ENCODE measurements at places on chromosomes 5 and 9.

DNA sequence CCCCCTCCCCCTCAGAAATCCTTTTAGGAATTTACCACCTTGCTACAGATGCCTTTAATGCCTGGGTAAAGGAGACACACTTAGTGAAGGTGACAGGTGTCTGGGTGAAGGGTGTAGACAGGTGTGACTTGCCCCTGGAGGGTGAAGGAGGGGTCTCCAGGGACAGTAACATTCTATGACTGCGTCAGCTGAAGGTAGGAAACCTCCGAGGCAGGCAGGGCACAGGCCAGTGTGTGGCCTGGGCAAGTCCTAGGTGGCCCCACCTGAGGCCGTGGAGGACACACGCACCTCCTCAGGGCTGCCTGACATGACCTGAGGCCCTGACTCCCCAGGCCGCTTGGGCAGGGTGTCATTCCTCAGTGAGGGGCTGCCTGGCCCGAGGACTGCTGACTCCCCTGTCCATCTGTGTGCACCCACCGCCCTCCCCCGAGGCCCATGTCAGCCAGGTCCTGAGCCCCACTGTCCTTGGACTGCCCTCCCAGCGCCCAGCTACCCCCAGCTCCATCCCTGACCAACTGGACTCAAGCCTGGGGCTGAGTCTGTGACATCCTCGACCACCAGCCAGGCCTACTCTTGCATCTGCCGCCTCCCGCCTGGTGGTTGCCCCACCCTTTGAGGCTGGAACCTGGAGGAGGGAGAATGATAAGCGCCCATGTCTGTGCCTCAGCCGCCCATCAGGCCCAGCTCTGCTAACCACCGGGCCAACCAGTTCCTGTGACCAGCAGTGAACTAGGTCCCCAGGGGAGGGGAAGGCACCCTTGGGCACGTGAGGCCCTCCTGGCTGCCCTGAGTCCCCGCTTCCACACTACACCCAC lies 18.4 kb downstream of the CARD19 start:
- DNase-seq, result peak; percentile 77

- DNase-seq, result no peak
Observed at GRCh38 chr5:171689853-171690417, 95.7 kb upstream of the SMIM23 start.

DNA sequence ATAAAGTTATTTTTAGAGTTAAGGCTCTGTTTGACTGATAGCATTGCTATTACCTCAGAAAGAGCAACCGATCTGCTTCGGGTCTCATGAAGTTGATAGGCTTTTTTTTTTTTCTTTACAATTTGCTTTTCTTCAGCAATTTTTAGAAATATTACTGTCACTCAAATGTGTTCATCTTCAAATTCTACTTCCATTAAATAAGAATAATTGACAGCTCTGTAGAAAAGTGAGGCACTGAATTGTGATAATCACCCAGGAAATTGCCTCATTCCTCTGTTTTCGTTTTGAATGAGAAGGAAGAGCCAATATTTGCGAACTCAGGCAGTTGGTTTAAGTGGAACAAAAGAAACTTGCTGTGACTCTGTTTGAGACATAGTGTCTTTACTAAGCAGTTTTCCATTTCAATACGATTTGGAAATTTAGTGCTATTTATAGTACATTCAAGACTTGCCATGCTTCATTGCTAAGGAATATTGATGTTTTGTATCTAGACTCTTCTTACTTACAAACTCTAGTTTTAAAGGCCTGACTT lies 700.5 kb upstream of the CDH10 start:
- no peak for DNase-seq

DNA sequence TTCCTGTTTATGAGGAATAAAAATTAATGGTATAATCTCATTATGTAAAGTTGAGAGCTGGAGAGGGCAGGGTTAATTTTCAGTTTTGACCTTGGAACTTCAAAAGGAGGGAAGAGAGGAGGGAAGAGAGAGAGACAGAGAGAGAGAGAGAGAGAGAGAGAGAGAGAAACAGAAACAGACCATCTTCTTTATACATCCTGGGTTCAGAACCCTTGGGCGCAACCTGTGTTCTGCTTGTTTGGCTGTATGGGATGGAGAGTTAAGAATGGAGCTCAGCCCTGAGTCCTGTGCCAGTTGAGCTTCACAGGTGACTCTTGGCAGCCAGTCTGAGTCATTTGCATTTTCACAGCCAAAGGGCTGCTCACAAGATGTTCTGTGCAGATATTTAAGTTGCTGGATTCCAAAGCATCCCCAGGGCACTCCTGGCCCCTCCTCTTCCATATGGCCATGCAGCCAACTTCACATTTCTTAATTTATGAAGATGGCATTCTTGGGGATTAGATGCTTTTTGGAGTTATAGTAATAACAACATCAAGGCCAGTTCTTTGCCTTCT lies 143.5 kb downstream of the CARTPT start:
- DNase-seq, result no peak

- DNase-seq, result no peak
Observed at GRCh38 chr5:72256536-72256935, 63.5 kb downstream of the MRPS27 start.

DNA sequence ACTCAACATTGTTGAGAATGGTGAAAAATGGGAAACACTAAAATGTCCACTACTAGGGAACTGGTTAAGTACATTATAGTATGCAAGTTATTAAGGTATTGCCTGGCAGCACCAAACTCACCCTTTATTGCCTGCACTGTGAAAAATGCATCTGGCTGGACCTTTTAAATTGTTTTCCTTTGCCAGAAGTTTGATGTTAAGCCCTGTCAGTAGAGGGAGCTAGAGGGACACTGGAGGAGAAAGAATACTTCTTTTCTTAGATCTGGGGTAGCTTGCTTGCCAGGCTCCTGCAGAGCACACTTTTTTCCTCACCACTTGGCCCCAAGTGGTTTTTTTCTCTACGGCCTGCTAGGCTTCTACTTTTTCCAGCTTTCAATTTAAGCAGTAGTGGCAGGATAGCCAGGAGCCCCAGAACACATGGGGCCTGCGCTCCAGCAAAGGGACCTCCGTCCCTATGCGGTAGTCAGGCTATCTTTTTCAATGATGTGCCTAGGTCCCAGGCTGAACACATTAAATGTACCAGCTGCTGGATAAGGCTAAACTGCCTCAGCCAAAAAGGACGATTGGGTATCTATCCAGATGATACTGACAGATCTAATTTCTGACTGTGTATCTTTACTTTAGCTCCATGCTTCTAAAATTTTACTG lies 8.0 kb upstream of the HABP4 start:
- peak; percentile 80 for DNase-seq

DNA sequence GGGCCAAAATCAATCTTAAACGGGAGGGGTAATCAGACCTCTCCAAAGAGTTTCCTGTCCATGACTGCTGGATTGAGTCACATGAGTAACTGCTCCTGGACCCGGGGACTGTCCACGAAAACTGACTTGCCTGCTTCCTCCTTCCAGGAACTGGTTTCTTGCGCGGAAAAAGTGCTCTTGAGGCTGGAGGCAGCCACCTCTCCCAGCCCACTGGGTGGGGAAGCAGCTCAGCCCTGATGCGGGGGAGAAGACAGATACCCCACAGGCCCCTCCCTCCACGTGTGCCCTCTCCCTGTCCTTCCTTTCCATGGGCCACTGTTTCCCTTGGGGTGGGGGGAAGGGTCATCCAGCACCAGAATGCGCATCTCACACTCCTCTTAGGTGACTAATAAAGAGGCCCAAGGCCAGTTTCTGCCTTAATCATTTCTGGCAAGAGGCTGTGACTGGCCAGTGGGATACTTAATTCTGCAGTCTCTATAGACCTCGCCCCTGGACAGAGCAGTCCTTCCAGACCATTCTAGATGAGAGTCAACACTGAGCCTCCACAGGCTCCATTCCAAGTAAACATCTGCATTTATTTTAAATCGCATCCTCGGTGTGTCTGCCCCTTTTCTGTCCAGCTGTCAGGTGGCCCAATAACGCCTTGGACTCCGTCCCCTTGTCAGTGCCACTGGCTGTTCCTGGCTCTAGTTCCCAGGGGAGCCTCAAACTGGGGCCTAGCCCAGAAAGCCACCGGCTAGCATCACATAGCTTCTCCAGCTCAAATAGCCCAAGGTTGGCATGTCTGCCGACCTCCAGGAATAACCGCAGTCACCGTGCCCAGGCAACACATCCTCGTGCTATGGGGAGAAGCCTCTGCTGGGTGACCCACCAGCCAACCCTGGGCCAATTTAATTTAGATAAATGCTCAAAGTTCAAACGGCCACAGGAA lies 12.0 kb downstream of the REXO4 start:
- no peak for DNase-seq

- no peak for DNase-seq
Observed at GRCh38 chr5:180366326-180366725, 13.2 kb upstream of the GFPT2 start.

DNA sequence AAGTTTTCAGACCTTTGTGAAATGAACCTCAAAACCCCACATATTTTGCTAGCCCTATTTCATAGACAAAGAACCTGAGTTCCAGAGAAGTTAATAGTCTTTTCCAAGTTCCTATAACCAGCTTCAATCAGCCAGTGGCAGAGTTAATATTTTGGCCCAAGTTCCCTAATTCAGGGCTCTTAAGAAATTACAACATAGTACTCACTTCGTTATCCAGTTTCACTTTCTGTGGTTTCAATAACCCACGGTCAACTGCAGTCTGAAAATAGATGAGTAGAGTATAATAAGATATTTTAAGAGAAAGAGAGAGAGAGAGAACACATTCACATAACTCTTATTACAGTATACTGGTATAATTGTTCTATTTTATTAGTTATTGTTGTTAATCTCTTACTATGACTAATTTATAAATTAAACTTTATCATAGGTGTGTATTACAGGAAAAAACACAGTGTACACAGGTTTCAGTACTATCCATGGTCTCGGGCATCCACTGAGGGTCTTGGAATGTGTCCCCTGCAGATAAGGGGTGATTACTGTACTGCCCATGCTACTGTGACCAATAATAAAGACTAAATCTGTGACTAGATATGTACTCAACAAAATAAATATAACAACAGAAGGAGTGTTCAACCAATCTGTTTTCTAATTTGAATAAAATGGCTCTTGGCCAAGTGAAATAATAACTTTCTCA lies 9.3 kb upstream of the MYOT start:
- peak; percentile 18 for DNase-seq

DNA sequence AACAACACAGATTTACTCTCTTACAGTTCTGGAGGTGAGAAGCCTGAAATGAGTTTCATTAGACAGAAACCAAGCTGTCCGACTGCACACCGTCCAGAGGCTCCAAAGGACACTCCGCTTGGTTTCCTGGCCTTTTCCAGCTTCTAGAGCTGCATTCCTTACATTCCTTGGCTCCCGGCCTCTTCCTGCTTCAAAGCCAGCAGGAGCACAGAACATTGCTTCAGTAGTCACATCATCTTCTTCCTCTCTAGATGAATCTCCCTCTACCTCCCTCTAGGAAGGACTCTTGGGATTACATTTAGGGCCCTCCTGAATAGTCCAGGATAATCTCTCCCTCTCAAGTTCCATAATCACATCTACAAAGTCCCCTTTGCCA lies 213.3 kb downstream of the CDK5RAP2 start:
- DNase-seq, result no peak

- peak; percentile 70 for DNase-seq
Observed at GRCh38 chr5:6745706-6746222, 32.5 kb downstream of the TENT4A start.

DNA sequence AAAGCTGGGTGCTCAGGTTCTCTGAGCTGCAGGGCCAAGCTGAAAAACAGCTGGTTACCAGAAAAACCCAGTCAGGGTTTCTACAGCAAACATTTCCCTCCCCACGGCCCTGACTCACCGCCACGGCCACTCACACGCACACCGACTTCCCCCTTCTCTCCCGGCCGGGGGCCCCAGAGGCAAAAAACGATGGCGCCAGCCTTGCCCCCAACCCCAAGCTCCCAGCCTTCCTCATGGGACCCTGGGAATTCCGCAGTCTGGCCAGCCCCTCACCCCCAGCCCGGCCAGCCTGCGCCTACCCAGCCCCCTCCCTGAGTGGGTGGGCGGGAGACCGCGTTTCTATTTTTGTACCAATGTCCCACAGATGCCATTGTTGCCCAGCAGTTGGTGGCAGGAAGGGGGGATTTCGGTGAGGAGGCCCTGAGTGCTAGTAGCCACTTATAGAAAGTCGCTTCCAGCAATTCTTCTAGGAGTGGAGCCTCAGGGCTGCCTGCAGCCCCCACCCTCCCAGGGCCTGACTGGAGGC lies 18.4 kb downstream of the ENG start:
- DNase-seq, result no peak

DNA sequence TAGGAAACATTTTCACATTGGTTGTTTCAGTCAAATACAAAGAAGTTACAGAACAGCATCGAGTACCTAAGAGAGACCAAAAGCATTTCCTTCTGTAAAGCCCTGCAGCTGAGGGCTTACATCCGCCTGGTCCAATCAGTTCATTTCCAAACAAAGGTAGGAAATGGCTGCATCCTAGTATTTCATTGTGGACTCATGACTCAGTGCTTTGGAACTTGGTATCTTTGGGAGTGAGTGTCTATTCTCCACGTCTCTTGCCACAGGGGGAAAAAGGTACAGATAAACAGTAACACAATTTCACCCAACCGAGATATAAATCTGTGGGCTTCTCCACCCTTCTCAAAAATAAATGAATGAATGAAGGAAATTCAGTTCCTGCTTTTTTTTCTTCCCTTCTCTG lies 75.4 kb downstream of the NFIB start:
- no peak for DNase-seq

GRCh38 chr9:125043148-125043547 lies 100.2 kb downstream of the SCAI start:
- no peak for DNase-seq

DNA sequence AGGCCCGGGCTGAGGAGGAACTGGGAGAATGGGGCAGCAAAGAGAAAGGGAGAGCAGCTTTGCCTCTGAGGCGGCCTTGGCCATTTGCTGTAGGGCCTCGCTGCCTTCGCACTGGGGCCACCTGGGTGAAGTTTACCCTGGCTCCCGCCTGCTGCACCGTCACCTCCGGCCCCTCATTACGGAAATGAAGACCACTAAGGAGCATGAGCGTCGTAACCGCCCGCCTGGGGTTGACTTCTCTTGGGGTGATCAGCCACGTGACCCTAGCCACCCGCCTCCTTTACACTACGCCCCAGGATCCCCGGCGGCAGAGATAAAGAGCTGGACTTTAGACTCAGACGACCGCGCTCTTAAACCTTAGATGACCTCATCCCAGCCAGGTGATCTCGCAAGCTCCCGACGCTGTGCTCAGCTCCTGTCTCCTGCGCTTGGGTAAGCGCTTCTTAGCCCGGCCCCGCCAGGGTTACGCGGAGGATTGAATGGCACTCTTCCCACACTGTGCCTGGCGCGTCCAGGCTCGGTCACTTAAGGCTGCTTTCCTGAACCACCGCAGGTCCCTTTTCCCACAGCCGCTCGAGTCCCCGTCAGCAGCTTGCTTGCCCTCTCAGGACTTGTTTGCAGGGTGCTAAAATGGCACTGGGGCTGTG lies 107.9 kb upstream of the LARP1 start:
- peak; percentile 81 for DNase-seq

GRCh38 chr9:33116860-33117259 lies 40.4 kb upstream of the SMU1 start:
- DNase-seq, result no peak

DNA sequence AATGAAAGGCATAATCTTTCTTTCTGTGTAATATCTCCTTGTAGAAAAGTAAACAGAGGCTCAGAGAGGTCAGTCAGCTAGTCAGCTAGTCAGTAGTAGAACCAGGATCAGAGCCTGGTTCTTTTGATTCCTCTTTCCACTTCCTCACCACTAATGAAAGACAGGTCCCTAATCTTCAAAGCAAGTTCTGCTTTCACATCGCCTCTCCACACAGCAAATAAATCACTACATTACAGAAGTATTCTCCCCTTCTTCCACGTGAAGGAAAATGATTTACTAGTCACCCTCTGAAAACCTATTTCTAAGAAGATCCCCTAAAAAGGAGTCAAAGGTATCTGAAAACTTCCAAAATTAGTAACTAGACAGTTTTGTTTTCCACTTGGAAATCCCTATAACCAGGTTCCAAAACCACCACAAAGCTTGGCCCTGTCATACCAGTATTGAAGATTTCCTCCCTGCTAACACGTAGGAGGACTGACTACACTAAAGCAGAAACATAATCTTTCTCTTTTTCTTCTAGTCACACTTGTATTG lies 140.5 kb upstream of the TARS1 start:
- DNase-seq, result no peak
